ENCODE measurements at places on chromosomes 11 and 22. TPM values are rescaled to one million over a fixed set of nuclear protein-coding genes. Genes with fewer than 3 reads are reported as not detected.

The ESAM gene
- 13.9 TPM for polyA plus RNA-seq

The OR8G5 gene
- not detected for polyA plus RNA-seq

The CCDC87 gene
- polyA plus RNA-seq = not detected

The CCDC188 gene
- polyA plus RNA-seq = 2.7 TPM

The OR2AG1 gene
- polyA plus RNA-seq = not detected

The GAB4 gene
- polyA plus RNA-seq = not detected

The AIFM3 gene
- polyA plus RNA-seq = 2.1 TPM

DNA sequence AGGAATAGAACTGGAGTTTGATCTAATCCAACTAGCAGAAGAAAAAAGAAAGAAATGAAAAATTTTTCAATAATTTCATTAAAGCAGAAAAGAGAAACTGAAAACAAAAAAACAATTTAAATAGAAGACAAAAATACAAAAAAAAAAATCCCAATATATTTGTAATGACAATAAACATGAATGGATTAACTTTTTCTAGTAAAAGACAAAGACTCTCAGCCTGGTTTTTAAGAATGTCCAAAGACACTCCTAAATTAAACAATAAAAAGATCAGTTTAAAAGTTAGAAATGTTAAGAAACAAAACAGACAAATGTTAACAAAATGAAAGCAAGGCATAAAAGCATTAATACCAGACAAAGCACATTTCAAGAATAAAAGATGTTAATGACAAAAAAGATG is 50.3 kb upstream of the ME3 start:
- no peaks in the 10 kb centered on the region for H3K4me1 ChIP-seq
- DNase-seq = no peak
- no peaks in the 10 kb centered on the region for H3K36me3 ChIP-seq
- H3K27me3 ChIP-seq = no peaks in the 10 kb centered on the region
- no peak overlapping the region for H3K27ac ChIP-seq

DNA sequence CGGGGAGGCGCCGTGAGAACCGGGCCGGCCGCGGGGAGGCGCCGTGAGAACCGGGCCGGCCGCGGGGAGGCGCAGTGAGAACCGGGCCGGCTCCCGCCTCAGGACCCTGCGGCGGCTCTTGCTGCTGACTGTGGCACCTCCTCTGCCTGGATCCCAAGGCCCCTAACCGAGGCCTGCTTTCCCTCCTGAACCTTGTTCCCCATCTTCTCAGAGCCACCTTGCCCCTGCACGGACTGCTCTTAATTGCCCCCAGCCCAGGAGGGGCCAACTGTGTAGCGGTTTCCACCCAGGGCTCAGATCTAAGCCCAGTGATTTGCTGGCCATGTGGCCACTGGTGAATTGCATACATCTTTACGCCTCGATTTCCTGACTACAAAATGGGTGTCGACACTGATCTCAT is 112.2 kb upstream of the B3GAT1 start:
- no peaks in the 10 kb centered on the region for H3K27me3 ChIP-seq
- no peak for DNase-seq
- H3K4me3 ChIP-seq = no peak overlapping the region
- H3K27ac ChIP-seq = no peak overlapping the region
- H3K4me1 ChIP-seq = no peaks in the 10 kb centered on the region

DNA sequence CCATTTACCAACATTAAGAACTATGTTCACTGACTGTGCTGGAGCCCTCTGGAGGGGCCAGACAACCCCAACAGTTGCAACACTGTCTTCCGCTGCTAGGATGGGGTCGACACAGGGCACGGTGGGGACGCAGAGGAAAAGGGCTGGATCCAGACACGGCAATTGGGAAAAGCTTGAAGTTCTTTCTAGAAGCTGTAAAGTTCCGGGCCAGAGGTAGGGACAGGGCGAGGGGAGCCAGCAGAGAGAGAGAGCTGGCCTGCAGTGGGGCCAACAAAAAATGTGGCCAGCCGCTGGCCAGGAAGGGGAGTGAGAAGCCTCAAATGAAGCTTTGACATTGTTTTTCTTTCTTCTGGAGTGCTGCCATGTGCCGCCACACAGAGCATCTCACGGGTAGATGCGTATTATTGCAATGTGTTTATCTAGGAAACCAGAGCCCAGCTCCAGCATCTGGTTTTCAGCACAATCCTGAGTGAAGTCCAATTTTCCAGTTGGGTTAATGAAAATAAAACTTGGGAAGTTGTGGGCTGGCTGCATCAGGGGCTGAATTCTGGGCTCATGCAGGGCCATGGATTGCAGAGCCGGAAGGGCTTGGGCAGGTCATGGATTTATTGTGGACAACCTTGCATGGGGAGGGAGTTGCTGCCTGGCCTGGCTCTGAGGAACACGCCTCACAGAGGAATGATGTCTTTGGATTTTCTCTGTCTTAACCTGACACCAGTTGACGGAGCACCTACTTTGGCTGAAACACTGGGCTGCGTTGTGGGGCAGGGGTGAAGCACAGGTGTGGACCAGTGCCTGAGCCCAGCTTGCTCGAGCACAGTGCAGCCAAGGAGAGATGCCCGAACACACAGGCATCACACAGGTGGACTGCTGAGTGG is 67.6 kb upstream of the AMPD3 start:
- H3K27ac ChIP-seq = peak overlapping the region; percentile 80
- no peaks in the 10 kb centered on the region for H3K27me3 ChIP-seq
- no peaks in the 10 kb centered on the region for H3K36me3 ChIP-seq
- DNase-seq = no peak

- peaks cover 11% of the 10 kb centered on the region for H3K4me1 ChIP-seq
- no peaks in the 10 kb centered on the region for H3K36me3 ChIP-seq
- no peak overlapping the region for H3K4me3 ChIP-seq
- no peak for DNase-seq
Measured at GRCh38 chr11:69702239-69702691, 1.6 kb downstream of the FGF19 start.

DNA sequence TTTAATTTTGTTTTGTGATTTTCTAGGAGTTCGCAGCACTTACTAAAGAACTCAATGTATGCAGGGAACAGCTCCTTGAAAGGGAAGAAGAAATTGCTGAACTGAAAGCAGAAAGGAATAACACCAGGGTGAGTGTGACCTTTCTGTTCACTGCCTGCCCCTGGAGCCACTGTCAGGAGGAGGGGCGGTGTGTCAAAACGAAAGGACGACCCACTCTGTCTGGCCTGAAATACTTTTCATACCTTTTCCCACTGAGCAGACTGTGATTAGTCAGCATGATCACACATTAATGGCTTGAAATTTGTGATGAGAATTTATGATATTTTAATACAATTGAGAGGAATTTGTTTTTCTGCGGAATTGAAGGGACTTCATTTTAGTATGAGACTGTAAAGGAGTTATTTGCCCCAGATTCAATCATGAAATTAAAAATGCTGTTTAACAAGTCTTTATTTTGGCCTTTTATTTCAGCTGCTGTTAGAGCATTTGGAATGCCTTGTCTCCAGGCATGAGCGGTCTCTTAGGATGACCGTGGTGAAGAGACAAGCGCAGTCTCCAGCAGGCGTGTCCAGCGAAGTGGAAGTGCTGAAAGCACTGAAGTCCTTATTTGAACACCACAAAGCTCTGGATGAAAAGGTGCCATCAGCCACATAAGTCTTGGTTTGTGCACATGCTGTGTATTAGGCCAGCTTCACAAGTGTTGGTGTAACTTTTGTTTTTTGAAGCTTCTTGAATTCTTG is 54.1 kb downstream of the PPFIA1 start:
- no peaks in the 10 kb centered on the region for H3K27me3 ChIP-seq
- peaks cover 86% of the 10 kb centered on the region for H3K36me3 ChIP-seq
- peaks cover 5% of the 10 kb centered on the region for H3K4me1 ChIP-seq

DNA sequence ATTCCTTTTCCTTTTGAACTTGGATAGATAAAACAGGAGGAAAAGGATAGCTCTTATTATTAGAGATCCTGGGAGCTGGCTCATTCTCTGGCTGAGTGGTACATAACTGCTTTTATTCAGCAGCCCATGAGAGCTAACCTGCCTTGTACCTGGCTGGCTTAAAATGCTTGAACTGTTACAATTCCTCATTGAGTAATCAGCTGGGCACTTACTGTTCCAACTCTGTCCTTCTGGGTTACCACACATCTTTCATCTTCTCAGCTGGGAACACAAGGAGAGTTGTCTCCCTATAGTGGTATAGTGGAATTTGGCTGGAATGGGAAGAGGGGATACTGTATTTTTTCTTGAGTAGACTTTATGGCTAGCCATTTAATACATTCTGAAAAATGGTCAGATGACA is 39.8 kb upstream of the SPTBN2 start:
- DNase-seq = no peak
- no peak overlapping the region for H3K4me3 ChIP-seq
- no peaks in the 10 kb centered on the region for H3K36me3 ChIP-seq
- no peaks in the 10 kb centered on the region for H3K4me1 ChIP-seq
- H3K27me3 ChIP-seq = no peaks in the 10 kb centered on the region

GRCh38 chr11:28739489-28740280 is 631.5 kb downstream of the METTL15 start:
- no peak overlapping the region for H3K27ac ChIP-seq
- no peaks in the 10 kb centered on the region for H3K4me1 ChIP-seq
- H3K36me3 ChIP-seq = no peaks in the 10 kb centered on the region
- H3K4me3 ChIP-seq = no peak overlapping the region

DNA sequence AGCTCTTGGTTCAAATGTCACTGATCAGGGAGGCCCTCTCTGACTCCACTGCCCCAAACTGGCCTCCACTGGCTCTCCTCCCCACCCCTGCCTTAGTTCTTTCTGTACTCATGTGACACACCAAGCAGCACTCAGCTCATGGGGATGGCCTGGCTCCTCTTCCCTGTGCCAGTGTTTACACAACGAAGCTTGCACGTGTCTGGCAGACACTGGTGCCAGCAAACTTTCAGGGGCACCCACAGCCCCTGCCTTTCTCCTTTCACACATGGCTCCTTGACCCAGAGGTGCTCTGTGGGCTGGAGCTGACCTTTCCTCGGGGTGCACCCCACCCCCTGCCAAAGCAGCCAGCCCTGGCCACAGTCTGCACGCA is 37.6 kb upstream of the PARVG start:
- H3K27ac ChIP-seq = peak overlapping the region; percentile 44
- no peaks in the 10 kb centered on the region for H3K27me3 ChIP-seq
- H3K4me1 ChIP-seq = peaks cover 4% of the 10 kb centered on the region
- H3K36me3 ChIP-seq = peaks cover 19% of the 10 kb centered on the region

DNA sequence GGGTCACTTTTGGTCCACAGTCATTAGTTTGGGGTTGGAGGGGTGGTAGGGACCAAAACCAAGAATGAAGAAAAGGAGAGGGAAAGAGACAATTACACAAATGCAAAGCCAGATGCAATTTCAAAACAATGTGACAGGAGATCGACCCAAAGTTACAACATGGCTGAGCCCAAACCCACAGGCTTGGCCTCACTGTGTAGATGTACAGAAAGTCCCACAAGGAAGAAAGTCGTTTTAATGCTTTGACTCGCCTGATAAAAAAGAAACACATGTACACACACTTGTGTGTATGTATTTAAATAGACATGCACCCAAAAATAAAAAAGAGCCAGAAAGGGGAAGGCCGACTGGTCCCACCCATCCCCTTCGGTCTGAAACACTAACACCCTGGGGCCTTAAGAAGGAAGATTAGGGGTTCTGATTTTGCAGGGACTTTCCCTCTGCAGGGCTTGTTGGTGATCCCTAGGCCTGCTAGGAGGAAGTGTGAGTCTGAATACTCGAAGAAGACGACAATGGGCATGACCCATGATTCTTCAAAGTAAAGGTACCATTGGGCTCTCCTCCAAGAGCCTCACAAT is 104.1 kb downstream of the ETS1 start:
- H3K27me3 ChIP-seq = no peaks in the 10 kb centered on the region
- DNase-seq = no peak
- peaks cover 77% of the 10 kb centered on the region for H3K36me3 ChIP-seq
- peaks cover 8% of the 10 kb centered on the region for H3K4me1 ChIP-seq
- peak overlapping the region; percentile 71 for H3K27ac ChIP-seq
- H3K4me3 ChIP-seq = no peak overlapping the region

DNA sequence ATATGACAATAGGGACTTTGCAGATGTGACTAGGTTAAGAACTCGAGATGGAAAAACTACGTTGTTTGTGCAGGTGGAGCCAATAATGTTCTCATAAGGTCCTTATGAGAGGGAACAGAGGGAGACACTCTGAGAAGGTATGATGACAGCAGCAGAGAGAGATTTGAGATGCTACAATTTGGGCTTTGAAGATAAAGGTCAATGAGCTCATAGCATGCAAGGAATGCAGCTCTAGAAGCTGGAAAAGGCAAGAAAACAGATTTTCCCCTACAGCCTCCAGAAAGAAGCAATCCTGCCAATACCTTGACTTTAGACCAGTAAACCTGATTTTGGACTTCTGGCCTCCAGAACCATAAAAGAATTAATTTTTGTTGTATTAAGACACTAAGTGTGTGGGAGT is 21.1 kb downstream of the FAM76B start:
- DNase-seq = no peak
- no peak overlapping the region for H3K4me3 ChIP-seq
- peaks cover 49% of the 10 kb centered on the region for H3K36me3 ChIP-seq

DNA sequence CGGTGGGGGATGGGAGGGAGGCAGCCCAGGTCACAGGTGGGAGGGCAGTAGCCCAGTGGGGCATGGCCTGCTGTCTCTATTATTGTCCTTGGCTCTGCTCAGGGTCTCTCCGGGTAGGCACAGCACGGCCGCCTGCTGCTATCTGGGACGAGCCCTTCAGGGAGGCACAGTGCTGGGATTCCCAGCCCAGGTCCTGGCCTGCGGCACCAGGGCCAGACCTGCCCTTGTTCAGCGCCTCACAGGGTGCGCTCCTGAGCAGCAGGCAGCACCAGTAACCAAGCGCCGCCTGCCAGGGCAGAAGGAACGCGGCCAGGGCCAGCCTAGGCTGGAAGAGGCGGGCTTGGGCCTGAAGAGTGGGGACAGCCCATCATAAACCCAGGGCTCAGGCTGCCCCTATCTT is 151.0 kb downstream of the MPPED1 start:
- no peaks in the 10 kb centered on the region for H3K4me1 ChIP-seq
- H3K36me3 ChIP-seq = no peaks in the 10 kb centered on the region
- DNase-seq = no peak
- H3K4me3 ChIP-seq = no peak overlapping the region
- no peaks in the 10 kb centered on the region for H3K27me3 ChIP-seq

GRCh38 chr22:27164781-27165503 is 507.6 kb downstream of the MIAT start:
- no peaks in the 10 kb centered on the region for H3K27me3 ChIP-seq
- no peak overlapping the region for H3K27ac ChIP-seq
- H3K4me1 ChIP-seq = no peaks in the 10 kb centered on the region
- DNase-seq = no peak

DNA sequence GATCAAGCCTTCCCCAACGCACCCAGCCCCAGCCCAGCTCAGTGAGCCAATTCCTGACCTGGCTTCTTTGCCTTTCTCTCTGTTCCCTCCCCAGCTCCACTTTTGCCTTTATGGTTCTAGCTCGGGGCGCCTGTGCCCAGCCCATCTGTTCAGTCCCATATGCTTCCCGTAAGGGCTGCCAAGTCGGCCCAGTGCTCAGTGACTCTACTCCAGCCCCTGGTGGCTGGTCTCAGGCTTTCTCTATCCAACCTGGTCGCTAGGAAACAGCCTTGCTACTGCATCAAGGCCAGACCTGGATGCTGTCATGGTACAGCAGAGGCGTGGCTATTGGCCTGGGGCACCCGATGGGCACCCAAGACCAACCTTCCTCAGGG is 178.0 kb downstream of the DSCAML1 start:
- H3K4me1 ChIP-seq = no peaks in the 10 kb centered on the region
- no peaks in the 10 kb centered on the region for H3K27me3 ChIP-seq
- no peak overlapping the region for H3K4me3 ChIP-seq
